Cerebellum (tissue), 4 donors: ENCODE measurements at places on chromosomes 7 and 10.

DNA sequence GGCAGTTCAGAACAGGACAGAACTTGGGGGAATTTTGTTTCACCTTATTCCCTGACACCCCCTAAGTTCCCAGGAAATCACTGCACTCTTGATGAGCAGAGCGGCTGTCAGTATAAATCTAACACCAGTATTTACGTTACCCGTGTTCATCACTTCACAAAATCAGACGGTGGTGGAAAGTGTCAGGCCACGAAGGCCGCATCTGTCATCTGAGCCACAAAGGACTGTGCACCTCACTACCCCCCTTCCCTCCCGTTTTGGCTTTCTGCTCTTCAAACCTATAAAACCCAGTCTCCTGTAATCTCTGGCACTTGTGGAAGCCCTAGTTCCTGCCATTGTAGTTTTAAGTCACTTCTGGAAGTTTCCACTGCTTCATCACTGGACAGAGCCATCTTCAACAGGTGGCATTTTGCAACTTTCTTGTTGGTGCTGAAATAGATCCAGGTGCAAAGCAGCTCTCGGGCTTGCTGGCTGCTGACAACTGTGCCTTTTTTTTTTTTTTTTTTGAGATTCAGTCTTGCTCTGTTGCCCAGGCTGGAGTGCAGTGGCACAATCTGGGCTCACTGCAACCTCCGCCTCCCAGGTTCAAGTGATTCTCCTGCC is 9.5 kb downstream of the ZFAND2A start:
- no peak for DNase-seq

DNA sequence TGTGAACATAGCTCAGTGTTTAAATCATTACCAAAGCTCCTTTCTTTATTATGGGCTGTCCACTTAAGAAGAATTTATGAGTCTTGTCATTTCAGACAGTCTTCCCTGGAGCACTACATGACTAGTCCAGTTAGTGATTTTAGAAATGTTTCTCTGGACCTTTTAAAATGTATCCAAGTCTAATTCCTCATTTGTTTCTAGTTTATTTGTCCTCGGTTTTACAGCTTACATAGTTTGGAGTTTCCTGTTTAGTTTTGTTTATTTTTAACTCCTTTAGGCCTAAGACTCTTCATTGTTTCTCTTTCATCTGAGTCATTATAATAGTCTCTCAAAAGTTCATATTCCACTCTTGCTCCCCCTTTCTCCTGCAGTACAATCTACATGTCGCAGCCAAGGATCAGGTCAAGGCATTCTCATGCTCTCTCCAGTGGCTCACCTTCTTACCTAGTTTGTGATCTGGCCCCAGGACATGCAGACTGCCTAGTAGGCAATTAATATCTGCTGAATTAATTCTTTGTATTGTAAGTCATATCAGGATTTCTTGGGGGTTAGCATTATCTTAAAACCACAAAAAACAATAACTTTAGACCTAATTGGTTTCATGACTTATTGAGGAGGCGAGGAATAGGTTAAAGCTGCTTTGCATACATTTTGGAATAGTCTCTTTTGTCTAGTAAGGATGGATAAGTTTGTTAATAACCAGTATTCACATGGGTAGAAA is 93.8 kb downstream of the MAPK8 start:
- no peak for DNase-seq

- no peak for DNase-seq
Measured at GRCh38 chr7:33072471-33072870, 9.9 kb upstream of the NT5C3A start.

- DNase-seq, result no peak
Measured at GRCh38 chr10:13724484-13724883, 137.7 kb downstream of the PRPF18 start.

DNA sequence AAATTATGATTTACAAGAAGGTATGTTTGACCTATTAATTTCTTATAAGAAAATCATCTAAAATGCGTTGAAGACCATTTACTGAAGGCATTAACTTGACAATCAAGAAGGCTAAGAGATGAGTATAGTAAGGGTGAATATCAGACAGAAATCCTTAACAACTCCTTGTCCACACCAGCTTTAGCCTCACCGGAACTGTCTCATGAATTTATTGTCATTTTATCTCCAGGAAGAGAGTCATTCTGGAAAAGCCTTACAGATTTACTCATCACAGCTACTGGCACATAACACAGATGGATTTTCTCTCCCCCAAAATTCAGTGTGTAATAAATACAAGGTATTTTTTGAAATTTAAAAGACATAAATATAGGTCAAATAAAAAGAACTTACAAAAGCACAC is 129.4 kb upstream of the LSM8 start:
- no peak for DNase-seq

- DNase-seq, result no peak
Measured at GRCh38 chr10:16866541-16867275, 49.5 kb upstream of the RSU1 start.

DNA sequence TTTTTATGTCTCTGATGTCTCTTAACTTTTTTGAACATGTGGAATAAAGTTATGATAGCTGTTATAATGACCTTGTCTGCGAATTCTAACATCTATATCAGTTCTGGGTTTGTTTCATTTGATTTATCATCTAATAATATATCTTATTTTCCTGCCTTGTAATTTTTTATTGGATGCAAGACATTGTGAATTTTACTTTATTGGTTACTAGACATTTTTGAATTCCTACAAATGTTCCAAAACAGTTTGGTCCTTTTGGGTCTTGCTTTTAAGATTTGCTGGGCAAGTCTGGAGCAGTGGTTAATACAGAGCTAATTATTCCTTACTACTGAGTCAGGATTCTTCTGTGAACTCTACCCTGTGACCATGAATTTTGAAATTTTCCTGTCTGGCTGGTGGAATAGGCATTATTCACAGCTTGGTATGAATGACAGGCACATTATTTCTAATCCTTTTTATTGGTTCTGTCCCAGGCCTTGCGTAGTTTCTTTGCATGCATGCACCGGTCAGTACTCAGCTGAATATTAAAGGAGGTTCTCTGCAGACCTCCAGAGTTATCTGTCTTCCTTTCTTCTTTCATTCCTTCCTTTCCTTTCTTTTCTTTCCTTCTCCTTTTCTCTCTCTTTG is 9.0 kb downstream of the CUTC start:
- no peak for DNase-seq

GRCh38 chr10:33198610-33199009 is 135.9 kb downstream of the NRP1 start:
- DNase-seq, result no peak

GRCh38 chr10:14580671-14581332 is 193.9 kb downstream of the FAM107B start:
- DNase-seq, result no peak

GRCh38 chr10:94403380-94404213 is 1.3 kb downstream of the TBC1D12 start:
- peak; percentile 39 for DNase-seq

DNA sequence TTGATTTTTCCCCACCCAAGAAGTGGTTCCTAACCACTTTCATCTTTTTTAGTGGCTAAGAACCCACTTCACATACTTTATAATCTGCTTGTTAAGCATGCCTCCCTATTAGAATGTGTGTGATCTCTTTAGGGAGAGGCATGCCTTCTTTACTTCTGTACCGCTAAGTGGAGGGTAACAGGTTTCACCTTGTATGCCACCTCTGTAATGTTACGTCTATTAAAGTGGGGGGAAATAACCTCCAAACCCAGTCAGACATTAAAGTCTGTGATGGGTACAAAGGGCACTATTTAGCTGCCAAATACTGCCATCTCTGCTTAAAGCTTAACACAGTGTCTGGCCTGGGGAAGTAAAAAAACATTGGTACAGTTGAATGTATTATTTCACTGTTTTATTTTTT is 51.9 kb downstream of the EPC1 start:
- no peak for DNase-seq

- no peak for DNase-seq
Measured at GRCh38 chr7:6167587-6168476, 104.6 kb downstream of the CYTH3 start.

DNA sequence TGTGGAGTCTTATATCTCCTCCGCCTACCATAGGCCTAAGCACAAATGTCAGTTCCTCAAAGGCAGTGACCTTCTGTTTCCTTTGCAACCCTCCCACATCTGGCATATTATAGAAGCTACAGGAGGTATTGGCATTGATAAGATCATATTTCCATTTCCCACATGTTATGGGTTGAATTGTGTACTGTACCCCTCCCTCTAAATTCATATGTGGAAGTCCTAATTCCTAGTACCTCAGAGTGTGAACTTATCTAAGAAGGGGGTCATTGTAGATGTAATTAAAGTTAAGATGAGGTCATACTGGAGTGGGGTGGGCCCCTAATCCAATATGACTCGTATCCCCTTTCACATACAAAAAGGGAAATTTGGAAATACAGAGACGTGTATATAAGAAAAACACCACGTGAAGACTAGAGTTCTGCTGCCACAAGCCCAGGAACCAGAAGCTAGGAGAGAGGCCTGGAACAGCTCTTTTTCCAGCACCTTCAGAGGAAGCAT is 6.1 kb upstream of the LAMB4 start:
- DNase-seq, result no peak

DNA sequence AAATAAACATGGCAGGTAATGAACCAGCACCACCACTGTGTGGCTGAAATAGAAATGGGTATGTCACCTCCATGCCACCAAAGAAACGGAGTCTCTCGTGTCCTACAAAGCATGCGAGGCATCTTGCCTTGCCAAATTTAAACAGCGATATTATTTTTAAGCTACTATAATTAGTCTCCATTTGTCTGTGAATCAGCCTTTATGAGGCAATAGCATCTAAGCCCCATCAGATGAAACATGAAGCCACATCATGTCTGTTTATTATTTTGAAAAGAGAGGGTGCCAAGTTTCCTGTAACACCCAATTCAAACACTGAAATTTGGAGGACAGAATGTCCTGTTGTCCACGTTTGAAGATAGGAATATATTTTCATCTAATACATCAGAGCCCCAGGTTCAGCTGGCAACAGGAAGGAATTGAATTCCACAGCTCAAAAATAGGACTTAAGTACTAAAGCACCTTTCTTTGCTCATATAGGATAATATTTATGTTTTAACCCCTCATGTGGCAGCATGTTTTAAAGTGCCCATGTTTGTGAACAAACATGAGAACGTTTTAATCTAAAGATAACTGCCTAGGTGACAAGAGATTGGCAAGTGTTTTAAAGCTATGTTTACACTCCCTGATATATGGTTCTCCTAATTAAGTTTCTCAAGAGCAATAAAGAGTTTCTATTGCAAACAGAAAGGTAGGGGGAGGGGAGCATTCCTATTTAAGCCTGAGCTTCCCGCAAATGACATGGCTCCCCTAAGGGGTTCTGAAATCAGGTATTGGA is 86.8 kb downstream of the SORBS1 start:
- no peak for DNase-seq

GRCh38 chr7:99794585-99795502 is 10.9 kb upstream of the CYP3A4 start:
- no peak for DNase-seq

DNA sequence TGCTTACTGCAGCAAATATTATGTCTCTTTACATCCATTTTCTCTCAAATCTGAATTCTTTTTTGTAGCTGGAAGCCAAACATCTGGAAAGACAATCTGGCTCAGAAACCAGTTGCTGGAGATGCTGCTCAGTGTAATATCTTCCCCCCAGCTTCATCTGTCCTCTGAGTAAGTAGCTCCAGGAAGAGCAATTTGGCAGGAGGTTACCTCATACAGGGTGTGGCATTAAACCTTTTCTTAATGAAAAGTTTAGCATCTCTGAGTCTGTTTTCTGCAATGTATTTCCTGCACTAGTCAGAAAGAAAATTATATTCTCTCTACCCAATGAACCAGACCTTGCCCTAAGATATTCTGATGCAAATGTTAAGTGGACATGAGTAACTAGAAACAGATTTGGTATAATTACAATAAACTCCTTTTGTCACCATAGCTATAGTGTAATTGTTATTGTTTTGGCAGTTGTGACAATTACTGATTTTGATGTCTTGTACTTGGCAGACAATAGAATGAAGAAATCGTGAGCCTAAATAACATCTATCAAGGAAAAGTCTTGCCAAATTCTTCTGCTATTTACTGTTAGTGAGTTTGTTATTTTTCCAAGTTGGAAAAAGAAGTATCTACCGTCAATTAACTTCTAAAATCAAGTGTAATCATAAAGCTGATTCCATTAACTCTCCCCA is 123.3 kb downstream of the WDFY4 start:
- DNase-seq, result no peak
